ENCODE measurements at places on chromosomes 7 and 10.

DNA sequence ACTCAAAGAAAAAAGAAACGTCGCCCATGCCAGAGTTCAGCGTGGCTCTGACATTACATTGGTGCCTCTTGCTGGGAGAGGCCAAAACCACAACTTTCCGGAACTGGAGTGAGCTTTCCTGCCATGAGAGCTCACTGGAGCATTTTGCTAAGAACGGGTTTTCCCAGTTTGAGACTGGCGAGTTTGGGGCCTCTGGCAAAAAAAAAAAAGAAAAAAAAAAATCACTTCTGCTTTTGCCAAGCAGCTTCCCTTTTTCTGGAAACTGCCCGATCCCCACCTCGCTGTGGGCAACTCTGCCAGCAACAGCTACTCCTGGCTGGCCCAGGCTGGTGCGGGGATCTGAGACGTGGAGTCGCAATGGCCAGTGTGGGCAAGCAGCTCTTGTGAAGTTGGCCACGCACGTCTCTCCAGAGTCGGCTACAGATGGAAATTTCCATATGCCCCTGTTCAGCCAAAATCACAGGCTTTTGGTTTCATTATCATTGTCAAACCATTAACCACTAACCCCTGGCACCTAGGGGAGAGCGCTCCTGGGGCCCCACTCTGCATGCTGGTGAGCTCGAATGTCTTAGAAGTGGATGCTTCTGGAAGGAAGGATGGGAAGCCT, 25.7 kb downstream of the PRKAG2 start:
- DNase-seq: peak; percentile 54

GRCh38 chr10:69092959-69093850, 5.3 kb downstream of the SRGN start:
- peak; percentile 86 for DNase-seq

GRCh38 chr7:114799628-114800028, 122.3 kb upstream of the MDFIC start:
- DNase-seq: peak; percentile 30

- DNase-seq: no peak
These were observed 39.8 kb downstream of the WBP1L start for GRCh38 chr10:102783568-102783967.

DNA sequence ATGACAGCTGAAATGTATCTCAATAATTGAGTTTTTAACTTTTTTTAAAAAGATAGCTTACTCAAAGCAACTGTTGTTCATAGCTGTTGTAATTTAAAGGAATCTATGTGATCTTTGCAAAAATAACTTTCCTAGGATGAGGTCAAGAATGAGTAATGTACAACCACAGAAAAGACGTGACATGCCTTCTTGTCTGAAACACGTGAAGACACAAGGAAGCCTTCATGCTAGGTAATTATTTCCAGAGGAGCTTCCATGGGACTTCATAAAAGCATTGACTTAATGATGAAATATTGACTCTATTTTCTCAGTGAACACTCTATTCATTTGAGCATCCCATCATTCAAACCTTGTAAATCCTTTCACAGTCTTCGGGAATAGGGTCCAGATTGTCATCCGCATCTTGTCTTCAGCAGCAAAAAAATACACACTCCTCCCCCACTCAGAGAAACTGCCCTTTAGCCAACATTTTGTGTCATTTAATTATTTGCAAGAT, 528.0 kb downstream of the NRG3 start:
- no peak for DNase-seq

DNA sequence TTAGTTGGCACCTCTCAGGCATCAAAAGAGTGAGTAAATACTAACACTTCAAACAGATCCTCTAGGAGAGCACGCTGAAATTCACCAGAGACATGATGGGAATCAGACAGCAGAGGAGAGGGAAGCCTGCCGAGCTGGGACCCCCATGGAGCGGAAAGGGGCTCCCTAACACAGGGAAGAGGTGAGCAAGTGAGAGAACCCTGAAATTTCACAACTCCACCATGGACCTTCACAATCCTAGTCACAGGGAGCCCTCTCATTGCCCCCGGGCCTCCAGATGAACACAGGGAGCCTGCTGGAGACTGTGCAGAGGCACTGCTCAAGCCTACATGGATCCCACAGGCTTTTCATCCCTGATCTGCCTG, 59.2 kb upstream of the ANTXRL start:
- no peak for DNase-seq

- DNase-seq: no peak
These were observed 506.6 kb upstream of the FOXK1 start for GRCh38 chr7:4175346-4175973.

DNA sequence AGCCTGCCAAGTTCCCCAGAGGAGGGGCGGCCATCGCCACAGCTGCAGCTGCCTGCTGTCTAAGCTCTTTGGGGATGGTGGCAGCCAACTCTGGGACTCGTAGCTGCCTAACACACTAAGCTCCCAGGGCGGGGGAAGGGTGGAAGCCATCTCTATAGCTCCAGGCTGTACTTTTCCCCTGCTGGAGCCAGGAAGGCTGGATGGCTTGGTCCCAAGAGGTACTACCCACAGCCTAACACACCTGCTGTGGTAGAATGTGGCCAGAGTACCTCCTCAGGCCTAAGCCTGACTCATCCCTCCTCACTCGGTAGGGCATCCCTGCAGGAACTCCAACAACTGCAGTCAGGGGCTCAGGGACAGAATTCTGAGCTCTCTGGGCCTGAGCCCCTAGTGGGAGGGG, 151.7 kb upstream of the TAC1 start:
- no peak for DNase-seq

- no peak for DNase-seq
These were observed 77.9 kb downstream of the GSAP start for GRCh38 chr7:77338260-77338659.

- no peak for DNase-seq
These were observed 1005.5 kb downstream of the KCNMA1 start for GRCh38 chr10:76631884-76632766.

- no peak for DNase-seq
These were observed 977 bp downstream of the CACNB2 start for GRCh38 chr10:18140957-18141845.

DNA sequence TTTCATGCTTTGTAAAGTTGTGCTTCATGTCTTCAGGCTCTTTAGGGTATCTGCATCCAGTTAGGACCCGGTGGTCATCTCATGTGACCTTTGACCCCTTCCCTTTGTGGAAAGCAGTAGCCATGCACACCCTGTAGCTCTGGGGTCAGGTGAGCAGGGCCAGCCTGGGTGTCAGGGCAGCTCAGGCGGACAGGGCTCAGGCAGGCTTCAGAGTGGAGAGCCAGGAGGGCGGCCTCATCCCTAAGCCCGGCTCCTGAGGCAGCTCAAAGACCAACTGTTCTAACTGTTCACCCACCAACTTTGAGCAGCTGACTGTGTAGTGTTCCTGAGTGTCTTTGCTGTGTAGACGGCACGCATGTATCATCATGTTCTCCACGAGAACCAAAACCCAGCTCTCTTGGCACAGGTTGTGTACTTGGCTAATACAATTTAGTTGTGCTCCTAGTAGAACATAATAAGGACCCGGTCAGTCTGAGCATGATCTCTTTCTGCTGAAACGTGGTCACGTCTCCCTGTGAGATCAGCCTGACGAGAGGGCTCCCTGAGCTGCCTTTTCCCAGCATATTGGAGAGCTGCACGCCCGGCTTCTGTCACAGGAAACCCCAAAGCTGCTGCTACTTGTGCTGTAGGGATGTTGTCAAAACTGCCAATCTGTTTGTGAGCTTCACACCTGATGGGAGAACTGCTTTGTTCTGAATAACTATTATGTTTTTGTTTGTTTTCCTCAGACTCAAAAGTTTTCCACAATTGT, 30.0 kb downstream of the EEPD1 start:
- DNase-seq: no peak

GRCh38 chr10:119306986-119307392, 99.6 kb downstream of the GRK5 start:
- DNase-seq: peak; percentile 35

DNA sequence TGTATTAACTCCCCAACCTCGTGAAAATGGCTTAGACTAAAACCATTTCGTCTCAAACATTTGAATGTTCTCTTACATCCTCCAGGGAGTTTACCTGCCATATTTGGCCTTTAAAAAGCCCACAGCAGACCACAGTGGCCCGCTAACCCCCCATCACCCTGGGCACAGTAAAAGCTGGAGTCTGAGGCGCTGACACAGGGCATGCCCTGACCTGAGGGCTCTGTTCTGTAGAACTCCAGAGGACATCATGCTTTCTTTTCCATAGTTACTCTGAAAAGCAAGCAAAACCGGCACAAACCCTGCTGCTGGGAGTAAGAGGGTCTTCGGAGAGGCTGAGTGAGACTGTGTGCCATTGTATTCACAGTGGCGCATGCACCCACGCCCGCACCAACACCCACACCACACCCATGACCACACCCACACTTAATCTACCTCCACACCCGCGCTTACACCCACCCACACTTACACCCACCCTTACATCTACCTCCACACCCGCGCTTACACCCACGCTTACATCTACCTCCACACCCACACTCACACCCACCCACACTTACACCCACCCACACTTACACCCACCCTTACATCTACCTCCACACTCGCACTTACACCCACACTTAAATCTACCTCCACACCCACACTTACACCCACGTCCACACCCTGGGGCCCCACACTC, 32.1 kb downstream of the LRRC27 start:
- DNase-seq: peak; percentile 38

DNA sequence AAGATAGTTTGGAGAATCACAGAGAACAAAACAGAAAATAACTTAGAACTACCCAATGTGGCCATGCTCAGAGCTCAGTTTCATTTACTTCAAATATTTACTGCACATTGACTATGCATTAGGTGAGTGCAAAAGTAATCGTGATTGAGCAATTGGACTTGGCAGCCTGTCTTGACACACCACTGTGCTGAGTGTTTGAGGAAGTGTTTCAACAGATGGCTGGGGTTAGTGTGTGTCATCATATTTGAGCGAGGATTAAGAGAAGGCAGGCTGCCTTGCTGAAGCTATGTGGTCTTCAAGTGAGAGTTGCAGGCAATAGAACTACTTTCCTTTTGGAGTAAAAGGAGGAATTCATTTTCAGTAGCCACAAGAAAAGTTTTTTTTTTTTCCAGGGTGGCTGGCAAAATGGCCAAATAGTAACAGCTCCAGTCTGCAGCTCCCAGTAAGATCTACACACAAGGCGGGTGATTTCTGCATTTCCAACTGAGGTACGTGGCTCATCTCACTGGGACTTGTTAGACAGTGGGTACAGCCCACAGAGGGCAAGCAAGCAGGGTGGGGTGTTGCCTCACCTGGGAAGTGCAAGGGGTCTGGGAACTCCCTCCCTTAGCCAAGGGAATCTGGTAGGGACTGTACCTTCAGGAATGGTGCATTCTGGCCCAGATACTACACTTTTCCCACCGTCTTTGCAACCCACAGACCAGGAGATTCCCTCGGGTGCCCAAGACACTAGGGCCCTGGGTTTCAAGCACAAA, 37.6 kb downstream of the AKR1C4 start:
- DNase-seq: no peak

- DNase-seq: peak; percentile 25
These were observed 8.3 kb downstream of the IQCE start for GRCh38 chr7:2566890-2567678.

GRCh38 chr10:16656895-16657294, 135.2 kb upstream of the C1QL3 start:
- no peak for DNase-seq

- no peak for DNase-seq
These were observed 24.9 kb upstream of the SEC61G start for GRCh38 chr7:54783952-54784351.

DNA sequence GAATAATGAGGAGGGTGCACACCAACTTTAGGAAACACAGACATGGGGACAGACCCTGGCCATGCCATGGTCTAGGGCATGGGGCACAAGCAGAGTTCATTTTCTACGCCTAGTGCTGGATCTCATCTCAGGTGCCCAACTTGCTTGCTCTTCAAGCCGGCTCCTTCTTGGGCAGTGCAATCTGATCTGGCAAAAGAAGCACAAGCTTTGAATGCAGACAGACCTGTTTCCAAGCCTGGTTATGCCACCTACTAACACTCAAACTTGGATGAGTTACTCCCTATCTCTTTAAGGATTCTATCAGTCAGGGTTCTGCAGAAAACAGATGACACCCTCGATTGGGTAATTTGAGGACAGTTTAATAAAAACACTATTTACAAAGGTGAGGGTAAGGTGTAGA, 34.9 kb upstream of the WAPL start:
- no peak for DNase-seq

- DNase-seq: no peak
These were observed 121.5 kb downstream of the PKD1L1 start for GRCh38 chr7:47826754-47827153.

GRCh38 chr10:26378861-26379294, 59.3 kb upstream of the APBB1IP start:
- DNase-seq: no peak

DNA sequence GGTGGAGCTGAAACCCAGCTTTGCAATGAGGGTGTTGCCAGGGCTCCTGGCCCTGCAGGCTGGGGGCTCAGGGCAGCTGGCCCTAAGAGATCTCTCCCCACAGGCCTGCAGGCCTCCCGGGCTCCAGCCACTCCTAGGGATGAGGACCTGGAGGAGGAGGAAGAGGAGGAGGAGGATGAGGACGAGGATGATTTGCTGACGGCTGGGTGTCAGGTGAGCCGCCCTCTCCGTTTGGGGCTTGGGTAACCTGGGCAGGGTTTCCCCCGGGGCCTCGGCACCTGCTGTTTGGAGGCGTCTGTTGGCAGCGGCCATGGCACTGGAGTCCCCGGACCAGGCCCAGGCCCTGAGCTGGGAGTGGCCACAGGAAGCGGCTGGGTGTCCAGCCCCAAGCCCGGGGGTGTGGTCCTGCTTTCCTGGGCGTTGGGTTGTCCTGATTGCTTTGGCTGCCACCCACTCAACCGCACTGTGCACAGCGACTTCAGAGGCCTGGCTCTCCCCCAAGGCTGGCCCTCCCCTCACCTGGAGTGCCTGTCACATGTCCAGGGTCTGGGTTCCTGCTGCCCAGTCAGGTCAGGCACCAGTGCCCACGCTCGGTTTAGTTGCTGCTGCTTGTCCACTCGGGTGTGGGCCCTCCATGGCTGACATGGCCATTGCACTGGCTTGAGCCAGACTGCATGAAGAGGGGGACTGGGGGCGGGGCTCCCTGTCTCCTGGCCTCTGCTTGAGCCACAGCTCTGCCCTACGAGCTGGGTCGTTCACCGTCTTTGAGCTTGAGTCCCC, 5.9 kb downstream of the ZNF316 start:
- no peak for DNase-seq

GRCh38 chr10:30702860-30703259, 73.3 kb upstream of the LYZL2 start:
- no peak for DNase-seq

DNA sequence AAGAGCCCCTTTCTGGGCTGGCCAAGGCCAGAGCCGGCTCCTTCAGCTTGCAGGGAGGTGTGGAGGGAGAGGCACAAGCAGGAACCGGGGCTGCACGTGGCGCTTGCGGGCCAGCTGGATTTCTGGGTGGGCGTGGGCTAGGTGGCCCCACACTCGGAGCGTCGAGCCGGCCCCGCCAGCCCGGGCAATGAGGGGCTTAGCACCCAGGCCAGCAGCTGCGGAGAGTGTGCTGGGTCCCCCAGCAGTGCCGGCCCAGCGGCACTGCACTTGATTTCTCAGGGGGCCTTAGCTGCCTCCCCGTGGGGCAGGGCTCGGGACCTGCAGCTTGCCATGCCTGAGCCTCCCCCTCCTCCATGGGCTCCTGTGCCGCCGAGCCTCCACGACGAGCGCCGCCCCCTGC, 48.1 kb downstream of the SH2D4B start:
- DNase-seq: no peak

- no peak for DNase-seq
These were observed 1078.3 kb downstream of the NRG3 start for GRCh38 chr10:82953331-82953730.
